ENCODE measurements at places on chromosomes 12 and 14.

- no peak for DNase-seq
These were observed 21.8 kb downstream of the MDM1 start for GRCh38 chr12:68310370-68310769.

DNA sequence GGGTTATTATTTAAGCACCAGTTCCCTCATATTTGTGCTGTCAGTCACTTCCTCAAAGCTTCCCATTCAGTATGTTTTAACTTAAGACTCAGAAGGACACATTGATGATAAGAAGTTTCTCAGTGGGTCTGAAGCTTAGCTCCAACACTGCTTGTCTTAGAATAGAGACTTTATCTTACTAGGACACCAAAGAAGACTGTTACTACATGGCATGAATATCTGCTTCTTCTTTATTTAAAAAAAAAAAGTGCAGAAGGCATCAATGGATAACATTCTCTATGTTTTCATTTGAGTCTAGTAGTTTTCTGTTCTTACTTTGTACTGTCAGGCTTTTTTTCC, 404.2 kb downstream of the DAD1 start:
- DNase-seq, result no peak

- DNase-seq, result no peak
These were observed 73.5 kb downstream of the LIN7A start for GRCh38 chr12:80864046-80864735.

GRCh38 chr12:46304070-46304469, 35.2 kb upstream of the SLC38A1 start:
- no peak for DNase-seq

DNA sequence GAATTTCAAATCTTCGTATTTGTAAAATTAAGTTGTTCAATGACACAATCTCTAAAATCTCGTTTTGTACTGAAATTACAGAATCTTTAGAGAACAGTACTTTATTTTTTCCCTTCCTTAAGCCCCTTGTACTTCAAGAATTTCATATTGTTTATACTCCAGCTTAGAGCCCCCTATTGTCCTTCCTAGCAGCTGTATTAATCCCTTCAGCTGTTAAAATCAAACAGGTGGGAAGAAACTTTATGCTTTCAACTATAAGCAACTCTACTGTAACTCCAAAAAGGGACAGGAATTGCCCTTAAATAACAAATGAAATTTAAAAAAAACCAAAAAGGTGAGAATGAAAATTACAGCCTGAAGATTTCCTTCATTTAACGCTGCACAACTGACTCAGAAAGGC, 1.7 kb downstream of the NACA start:
- no peak for DNase-seq

DNA sequence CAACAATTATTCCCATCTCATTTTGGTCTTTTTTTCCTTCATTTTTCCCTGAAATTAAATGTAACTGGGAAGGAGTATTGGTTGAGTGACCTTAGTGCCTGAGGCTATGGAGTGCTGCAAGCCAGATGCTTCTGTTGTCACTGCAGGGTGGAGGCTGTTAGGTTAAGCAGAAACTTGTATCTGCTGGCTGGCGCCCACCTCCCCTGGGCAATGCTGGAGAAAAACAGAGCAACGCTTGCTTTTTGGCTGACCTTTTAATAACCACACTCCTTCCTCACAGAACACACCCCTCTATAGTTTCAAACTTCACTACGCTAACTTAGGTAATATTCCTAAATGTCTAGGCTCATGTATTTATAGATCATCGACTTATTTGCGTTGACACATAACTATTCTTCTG, 583.5 kb upstream of the NOVA1 start:
- DNase-seq, result no peak

DNA sequence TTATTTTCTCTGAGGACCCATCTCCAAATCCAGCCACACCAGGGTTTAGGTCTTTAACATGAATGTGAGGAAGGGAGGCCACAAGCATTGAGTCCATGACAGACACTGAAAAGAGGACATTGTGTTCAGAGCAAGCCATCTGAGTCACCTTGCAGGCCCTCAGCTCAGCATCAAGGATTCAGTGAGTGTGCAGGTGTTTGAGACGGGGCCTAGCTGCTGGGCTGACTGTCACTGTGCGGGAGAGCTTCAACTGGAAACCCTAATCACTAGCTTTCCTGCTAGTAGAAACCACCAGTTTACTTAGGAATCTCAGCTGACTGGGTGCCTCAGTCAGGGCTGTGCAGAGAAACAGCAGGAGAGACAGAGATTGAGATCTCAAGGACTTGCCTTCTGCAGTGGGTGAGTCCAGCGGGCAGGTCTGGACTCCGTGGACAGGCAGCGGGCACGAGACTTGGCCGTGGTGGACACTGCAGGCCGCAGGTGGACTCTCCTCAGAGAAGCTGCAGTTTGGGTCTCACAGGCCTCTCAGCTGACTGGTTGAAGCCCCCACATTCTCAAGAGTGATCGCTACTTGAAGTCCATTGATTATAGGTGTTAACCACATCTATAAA, 86.1 kb upstream of the DYNC1H1 start:
- DNase-seq, result peak; percentile 80

DNA sequence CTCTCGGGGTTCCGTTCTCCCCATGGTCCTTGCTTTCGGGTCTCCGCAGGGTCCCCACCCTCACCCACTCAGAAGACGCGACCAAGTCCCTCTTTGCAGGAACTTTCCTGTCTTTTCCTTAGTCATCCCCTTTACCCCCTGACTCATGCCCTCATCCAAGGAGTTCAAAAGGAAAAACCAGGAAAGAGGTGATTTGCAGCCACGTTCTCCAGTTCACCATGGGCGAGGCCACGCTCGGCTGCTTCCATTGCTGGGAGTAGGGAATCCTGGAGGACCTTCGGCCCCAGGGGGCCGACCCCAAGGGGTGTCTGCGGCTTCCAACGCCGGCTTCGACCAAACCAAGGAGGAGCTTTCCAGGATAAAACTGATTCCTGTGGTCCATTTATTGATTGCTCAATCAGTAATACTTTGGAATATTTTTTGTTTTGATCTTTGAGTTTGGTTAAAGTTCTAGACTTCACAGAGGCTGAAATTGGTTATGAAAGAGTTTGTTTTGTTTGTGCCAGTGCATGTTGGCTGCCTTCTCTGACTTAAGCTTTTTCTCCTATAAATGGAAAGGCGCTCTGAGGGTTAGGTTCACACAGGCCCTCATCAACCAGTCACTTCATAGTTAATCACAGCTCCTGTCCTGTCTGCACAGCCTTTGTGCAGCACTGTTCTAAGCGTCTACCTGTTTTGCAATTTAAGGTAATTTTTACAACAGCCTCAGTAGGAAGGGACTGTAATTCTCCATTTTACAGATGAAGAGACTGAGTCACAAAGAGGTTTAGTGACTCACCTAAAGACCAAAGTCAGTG, 827 bp downstream of the ALDH2 start:
- no peak for DNase-seq

GRCh38 chr14:70108419-70108818, 80.3 kb downstream of the SLC8A3 start:
- no peak for DNase-seq

DNA sequence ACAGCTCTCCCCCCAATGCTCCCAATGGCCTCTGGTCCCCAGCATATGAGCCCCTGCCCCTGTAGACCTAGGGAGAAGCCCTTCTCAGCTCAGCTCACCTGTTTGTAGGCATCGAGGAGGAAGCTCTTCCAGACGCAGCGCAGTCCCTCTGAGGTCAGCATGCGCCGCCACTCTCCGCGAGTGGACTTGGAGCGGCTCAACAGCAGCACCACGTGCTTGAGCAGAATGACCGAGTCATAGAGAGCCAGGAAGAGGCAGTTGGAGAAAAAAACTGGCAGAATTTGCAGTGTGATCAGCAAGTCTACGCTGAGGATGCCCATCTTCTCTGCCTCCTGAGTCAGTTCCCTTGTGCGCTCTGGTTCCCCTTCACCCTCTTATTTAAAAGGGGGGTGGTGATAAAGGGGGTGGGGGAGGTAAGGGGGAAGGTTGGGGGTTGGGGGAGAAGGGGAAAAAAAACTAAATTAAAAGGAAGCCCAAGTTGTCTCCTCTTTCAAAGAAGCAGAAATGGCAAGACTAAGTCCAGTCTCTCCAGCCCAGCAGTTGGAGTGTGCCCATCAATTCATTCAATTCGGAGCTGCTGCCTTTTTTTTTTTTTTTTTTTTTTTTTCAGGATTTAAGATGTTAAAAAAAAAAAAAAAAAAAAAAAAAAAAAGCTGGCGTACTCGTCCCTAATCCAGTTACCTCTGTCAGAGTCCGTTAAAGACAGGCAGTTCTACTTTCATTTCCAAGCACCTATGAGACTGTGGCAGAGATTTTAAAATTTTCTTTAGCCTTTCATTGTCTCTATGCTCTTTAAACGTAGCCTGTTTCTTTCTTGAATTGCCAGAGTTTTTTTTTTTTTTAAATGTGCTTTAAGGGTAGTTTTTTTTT, at the start of gene DIO2:
TSS of gene DIO2 (minus strand) at position 352 of the 870 bp plus-strand sequence. CDS start at position 320, 32 bp downstream.
- DNase-seq, result no peak

- DNase-seq, result no peak
These were observed 81.1 kb downstream of the ESR2 start for GRCh38 chr14:64213086-64213485.

GRCh38 chr14:74963705-74964271, 8.4 kb upstream of the PGF start:
- no peak for DNase-seq

DNA sequence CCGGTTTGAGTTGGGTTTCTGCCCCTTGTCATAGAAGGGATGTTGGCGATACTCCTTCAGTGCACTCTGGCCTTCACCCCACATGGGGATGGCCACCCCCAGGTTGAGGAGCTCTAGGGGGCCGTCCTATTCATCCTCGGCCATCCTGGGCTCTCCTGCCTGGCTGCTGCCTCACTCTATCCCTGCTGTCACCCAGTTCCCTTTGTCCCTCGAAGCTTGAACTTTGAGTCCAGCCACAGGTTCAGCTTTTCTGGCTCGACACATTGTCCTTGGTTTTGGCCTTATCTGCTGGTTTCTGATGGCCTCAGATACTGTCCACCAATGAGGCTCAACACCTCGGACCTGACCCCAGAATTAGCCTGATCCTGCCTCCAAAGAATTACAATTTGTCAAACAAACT, 58.6 kb downstream of the C14orf132 start:
- no peak for DNase-seq

DNA sequence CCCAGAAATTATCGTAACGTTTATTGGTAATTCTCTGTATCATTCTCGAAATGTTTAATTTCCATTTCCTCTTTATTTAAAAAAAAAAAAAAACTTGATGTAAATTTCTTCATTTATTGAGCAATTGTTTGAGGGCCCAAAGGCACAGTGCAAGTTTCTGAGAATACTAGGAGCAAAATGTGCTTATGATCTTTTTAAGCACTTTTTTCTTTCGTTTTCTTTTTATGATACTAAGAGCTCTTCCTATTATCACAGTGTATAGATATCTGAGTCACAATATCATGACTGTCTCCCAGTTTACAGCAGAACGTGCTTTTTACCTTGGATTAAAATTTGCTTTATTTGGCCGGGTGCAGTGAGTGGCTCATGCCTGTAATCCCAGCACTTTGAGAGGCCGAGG, 5.6 kb downstream of the ATP2A2 start:
- no peak for DNase-seq

GRCh38 chr12:92185052-92185451, 39.4 kb upstream of the BTG1 start:
- DNase-seq, result no peak

DNA sequence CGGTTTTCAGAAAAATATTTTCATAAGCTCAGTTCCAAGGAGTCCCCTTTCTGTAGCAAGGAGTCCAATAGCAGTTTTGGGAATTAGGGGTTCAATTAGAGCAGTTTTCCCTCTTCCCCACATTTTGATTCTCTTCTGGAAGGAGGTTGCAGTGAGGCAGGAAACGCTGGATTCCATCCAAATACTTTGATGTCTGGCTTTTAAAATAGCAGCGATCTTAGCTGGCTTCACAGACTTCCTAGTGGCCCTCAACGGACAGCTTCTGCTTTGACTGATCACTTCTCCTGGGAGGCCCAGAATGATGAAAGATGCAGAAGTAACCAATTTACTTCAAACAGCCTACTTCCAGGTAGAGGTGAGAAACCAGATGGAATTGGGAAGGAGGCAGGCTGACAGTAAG, 63.1 kb downstream of the C12orf75 start:
- no peak for DNase-seq

DNA sequence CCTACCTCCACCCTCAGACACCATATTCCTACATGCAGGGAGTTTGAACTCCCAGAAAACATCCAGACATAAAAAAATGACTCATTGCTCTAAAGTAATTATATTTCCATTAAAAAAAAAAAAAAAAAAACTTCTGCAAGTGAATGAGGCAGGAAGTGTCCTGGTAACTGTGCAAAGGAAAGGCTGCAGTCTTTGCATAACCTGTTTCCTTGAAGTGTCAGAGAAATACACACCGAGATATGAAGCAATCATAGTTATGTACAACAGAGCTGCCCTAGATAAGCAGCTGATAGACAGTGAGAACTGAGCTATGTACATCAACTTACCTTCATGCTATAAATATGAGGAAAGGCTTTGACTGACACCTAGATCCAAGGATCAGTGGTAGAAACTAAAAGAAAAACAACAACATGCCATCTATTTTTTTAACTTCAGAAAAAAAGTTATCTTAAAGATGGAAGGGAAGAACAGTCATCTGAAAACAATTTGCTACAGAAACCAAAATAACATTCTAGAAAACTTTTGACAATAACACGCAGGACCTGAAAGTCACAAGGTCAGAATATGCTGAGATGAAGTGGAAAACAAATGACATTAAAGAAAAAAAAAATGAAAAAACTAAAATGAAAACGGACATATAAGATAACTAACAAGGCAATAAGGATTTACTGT, 263.2 kb downstream of the SEC23A start:
- DNase-seq, result no peak

DNA sequence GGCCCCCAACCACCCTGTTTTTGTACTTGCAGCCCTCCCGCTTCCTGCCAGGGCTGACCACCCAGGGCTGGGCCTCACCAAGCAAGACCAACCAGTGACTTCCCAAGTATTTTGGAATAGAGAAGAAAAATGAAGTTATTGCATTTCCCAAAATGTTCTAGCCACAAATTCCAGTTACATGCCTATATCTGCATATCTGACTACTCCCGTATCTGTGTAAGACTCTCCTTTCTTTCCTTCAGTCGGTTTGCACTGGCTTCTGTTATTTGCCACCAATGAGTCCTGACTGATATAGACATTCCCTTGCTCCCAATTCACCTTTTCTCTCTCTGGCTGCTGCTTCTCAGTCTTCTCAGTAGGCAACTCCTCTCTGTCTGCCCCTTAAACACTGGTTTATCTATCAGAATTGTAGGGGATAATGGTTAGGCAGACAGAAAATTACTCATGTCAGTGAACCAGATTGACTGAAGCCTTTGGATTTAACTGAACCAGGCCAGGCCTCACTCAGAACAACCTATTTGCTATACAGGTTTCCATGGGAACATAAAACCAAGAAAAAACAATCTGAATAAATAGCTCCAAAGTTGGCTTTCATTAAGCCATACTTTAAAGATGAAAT, 85.3 kb downstream of the SPTSSA start:
- DNase-seq, result no peak

DNA sequence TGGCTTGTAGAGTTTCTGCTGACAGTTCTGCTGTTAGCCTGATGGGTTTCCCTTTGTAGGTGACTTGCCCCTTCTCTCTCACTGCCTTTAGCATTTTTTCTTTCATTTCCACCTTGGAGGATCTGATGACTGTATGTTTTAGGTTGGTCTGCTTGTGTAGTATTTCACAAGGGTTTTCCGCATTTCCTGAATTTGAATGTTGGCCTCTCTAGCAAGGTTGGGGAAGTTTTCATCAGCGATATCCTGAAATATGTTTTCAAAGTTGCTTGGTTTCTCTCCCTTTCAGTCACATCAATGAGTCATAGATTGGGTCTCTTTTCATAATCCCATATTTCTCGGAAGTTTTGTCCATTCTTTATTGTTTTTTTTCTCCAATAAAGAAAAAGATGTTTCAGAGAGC, 11.4 kb downstream of the NOPCHAP1 start:
- DNase-seq, result no peak

GRCh38 chr14:85451421-85451820, 78.5 kb upstream of the FLRT2 start:
- DNase-seq, result no peak

GRCh38 chr12:20370866-20371519, 2.7 kb downstream of the PDE3A start:
- DNase-seq, result no peak

Data from vagina (tissue), 2 donors.